ENCODE measurements at places on chromosomes 7 and 10.

GRCh38 chr10:5730766-5731165, 46.1 kb downstream of the TASOR2 start:
- H3K27ac ChIP-seq = no peak overlapping the region
- no peaks in the 10 kb centered on the region for H3K27me3 ChIP-seq
- H3K4me3 ChIP-seq = no peak overlapping the region
- no peaks in the 10 kb centered on the region for H3K36me3 ChIP-seq

GRCh38 chr10:9342885-9343570, 1288.5 kb downstream of the GATA3 start:
- DNase-seq = peak; percentile 75
- no peak overlapping the region for H3K4me3 ChIP-seq
- H3K4me1 ChIP-seq = no peaks in the 10 kb centered on the region
- H3K27ac ChIP-seq = no peak overlapping the region
- no peaks in the 10 kb centered on the region for H3K36me3 ChIP-seq

GRCh38 chr7:140084972-140085371, 22.2 kb upstream of the PARP12 start:
- no peak overlapping the region for H3K4me3 ChIP-seq
- H3K36me3 ChIP-seq = peaks cover 5% of the 10 kb centered on the region
- no peaks in the 10 kb centered on the region for H3K4me1 ChIP-seq
- H3K27ac ChIP-seq = no peak overlapping the region
- DNase-seq = no peak

DNA sequence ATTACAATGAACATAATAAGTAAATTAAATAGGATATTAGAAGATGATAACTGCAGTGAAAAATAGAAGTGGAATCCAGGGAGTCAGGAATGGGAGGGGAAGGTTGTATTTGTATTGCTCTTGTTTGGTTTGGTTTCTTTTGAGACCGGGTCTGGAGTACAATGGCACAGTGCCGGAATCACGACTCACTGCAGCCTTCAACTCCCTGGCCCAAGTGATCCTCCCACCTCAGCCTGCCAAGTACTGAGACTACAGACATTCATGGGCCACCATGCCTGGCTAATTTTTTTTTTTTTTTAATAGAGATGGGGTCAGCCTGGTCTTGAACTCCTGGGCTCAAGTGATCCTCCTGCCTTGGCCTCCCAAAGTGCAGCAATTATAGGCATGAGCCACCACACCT, 59.9 kb upstream of the LRRC4 start:
- H3K4me3 ChIP-seq = no peak overlapping the region
- no peak overlapping the region for H3K27ac ChIP-seq
- H3K4me1 ChIP-seq = no peaks in the 10 kb centered on the region
- no peak for DNase-seq
- H3K36me3 ChIP-seq = peaks cover 14% of the 10 kb centered on the region

DNA sequence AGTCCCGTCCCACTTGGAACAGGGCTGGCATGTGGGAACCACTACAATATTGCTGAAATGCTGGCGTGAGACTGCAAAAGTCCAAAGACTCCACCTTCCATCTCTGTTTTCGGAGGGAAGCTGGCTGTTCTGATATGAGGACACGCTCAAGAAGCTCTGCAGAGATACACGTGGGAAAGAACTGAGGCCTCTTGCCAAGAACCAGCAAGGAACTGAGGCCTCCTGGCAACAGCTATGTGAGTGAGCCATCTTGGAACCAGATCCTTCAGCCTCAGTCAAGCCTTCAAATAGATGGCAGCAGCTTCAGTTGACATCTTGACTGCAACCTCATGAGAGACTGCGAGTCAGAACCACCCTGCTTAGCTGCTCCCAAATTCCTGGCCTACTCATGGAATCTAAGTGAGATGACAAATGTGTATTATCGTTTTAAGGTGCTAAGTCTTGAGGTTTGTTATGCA, 30.8 kb downstream of the SGMS1 start:
- no peak overlapping the region for H3K27ac ChIP-seq
- H3K4me1 ChIP-seq = no peaks in the 10 kb centered on the region
- DNase-seq = no peak
- H3K27me3 ChIP-seq = no peaks in the 10 kb centered on the region
- no peak overlapping the region for H3K4me3 ChIP-seq
- H3K36me3 ChIP-seq = no peaks in the 10 kb centered on the region

DNA sequence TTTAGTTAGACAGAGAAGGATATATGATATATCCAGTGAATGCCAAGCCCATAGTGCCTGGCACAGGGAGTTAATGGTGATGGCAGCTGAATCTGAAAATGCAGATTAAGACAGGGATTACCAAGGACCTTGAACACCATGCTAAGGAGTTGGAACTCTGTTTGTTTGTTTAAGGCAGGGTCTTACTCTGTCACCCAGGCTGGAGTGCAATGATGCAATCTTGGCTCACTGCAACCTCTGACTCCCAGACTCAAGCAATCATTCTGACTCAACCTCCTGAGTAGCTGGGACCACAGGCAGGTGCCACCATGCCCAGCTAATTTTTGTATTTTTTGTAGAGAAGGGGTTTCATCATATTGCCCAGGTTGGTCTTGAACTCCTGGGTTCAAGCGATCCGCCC, 1.6 kb downstream of the AKR1D1 start:
- no peak overlapping the region for H3K27ac ChIP-seq
- no peaks in the 10 kb centered on the region for H3K36me3 ChIP-seq
- DNase-seq = no peak

Measured in kidney (tissue), 22 donors.